ENCODE measurements at places on chromosomes 1 and 21.

DNA sequence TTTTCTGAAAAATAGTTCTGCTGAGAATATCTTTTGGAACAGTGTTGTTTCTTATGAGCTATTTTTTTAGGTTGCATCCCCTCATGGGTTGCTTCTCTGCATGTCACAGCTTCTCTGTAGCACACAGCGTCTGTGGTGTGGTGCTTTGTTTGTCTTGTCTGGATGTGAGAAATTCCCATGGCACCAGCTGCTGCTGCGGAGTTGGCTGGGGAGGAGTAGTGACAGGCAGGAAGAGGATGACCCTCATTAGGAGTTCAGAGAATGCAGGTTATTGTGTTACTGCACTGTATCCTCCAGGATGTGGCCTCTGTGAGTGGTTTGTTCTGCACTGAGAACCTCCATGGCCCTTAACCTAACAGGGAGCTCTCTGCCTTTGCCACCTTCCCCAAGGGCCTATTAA is 64.8 kb downstream of the TSEN15 start:
- DNase-seq, result no peak

DNA sequence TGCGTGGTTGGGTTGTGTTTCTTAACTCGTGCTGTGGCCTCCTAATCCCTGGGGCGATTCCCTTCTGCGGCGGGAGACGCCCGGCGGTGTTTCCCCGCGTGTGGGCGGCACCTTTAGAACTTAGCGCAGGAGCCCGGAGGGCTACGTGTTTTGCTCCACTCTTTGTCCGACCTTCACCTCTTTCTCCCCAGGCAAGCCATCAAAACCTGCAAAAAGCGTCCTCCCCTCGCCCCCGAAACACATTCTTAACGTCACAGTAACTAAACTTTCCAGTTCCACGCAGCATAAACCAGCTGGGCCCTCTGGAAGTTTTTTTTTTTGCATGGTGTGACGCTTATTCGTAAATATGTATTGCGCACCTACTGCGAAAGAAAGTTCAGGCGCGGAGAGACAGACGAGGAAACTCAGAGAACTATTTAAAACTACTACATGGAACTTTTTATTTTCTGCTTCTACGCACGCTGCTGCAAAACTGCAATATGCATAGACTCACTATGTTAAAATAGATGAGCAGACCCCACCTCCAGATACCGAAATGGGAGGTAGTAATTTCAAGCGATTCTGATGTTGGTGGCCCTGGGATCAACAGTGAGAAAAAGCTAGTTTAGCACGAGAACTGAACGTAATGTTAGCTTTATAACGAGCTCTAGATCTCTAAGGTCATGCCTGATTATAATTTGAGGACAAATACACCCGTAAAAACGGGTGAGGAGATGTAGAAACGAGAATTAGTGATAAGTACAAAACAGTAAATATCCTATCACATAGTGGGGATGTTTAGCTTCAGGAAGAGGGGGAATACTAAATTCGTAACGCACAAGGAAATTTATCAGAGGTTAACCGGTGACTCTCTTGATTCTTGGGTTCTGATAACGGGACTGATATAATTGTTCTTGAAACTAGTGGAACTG is 920 bp downstream of the MTR start:
- no peak for DNase-seq

DNA sequence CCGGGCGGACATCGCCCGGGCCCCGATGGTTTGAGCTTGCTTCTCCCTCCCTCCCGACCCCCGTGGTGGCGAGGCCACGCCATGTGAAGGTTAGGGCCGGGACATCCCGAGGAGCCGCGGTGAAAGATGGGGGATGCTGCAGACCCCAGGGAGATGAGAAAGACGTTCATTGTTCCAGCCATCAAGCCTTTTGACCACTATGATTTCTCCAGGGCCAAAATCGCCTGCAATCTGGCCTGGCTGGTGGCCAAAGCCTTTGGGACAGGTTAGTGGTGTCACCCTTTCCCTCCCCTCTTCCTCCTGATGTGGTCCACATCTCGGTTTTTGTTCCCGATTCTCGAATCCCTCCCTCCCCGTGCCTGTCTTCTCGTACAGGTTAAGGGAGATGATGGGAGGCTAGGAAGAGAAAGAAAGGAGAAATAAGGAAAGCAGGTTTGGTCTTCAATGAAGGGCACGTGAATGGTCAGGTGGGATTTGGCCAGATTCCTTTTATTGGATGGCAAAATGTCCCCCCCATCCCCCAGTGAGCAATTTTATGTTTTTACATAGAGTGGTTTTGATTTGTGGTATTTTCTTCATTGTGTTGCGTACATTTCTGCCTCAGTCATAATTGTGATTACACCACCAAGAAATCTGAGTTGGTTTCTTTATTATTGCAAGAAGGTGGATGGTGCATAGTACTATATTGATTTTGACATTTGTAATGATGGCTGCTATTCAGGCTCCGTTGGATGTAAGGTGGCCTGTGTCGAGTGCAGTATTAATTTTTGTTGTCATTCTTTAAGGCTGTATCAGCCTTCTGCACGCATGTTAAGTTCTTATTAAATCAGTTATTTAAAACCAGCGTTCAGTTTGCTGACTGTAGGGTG is 1.2 kb downstream of the CAMSAP2 start:
- peak; percentile 28 for DNase-seq

GRCh38 chr1:230807561-230808280 is 60.5 kb downstream of the CAPN9 start:
- no peak for DNase-seq

- no peak for DNase-seq
Observed at GRCh38 chr1:155177192-155177917, 3.7 kb downstream of the TRIM46 start.

- no peak for DNase-seq
Observed at GRCh38 chr1:230698130-230698529, 15.8 kb downstream of the AGT start.

DNA sequence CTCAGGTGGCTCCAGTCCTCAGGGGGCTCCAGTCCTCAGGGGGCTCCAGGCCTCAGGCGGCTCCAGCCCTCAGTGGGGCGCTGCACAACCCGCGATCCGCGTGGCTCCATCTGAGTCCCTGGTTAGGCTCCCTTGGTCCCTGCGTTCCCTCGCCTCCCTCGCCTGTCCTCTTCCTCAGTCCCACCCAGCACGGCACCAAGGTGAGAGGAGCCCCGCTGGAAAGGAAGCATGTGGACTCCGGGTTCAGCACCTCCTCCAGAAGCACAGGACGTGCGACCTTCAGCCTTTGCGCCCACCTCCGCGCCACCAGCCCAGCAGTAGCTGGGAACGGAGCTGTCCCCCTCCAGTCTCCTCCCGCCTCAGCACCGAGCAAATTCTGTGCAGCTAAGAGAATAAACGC is 8.1 kb upstream of the OR2M5 start:
- DNase-seq, result no peak

GRCh38 chr1:116503546-116504307 is 67.1 kb downstream of the CD58 start:
- no peak for DNase-seq

GRCh38 chr21:45126983-45127382 is 52.6 kb downstream of the ADARB1 start:
- DNase-seq, result no peak

DNA sequence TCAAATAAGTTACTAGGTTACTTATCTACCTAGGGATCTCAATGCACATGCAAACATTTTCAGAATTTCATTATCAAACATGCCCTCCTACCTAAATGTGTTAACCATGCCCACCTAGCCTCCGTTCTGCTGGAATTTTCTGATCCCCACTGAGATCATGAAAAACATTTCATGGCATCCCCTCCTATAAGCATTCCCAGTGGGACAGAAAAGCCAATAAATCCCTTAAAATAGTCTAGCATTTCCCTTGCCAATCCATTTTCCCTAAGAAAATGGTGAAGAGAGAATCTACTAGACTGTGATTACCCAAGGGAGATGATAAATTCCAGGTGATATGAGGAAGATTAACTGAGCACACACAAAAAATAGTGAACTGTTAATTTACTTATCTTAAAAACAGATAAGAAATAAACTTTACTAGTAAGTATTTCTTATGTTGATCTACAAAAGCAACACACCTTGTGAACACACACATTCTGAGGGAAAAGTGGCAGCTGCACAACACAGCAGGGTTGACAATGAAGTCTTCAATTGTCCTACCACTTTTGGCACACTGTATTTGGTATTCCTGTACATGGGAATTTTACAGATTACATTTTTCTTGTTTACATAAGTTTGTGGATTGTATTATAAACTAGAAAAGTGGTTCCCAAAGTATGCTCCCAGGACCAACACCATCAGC is 49.6 kb downstream of the ARID4B start:
- no peak for DNase-seq

DNA sequence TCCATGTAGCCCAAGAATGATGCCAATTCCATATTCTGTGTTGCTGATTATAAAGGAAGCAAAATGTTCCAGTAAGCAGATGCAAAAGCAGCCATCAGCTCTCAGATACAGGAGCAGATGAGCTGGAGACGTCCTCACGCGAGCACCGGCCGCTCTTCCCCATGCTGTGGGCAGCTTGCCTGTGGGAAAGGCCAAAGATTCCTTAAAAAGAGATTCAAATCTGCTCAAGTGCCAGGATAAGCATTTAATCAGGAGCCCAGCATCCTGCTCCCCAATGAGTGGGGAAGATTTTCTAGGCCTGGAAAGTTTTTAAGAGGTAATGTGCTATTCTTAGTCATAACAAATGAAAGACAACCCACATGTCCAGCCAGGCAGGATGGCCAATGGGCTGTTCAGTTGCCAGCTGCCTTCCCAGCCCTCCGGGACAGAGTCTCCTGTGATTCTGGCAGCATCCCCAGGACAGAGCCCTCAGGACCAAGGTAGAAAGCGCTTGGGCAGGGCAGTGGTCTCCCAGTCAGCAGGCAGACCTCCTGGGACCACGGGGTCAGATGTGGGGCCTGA is 108.2 kb upstream of the TMPRSS2 start:
- DNase-seq, result no peak

Data from nucleus accumbens (tissue), 56 donors.